ENCODE measurements at places on chromosomes 2 and 18.
A peak's percentile ranks its signal among the peaks of the same experiment; 100 is the strongest.

- peak overlapping the region; percentile 84 for H3K27ac ChIP-seq
- no peaks in the 10 kb centered on the region for H3K27me3 ChIP-seq
- peaks cover 20% of the 10 kb centered on the region for H3K4me1 ChIP-seq
- H3K4me3 ChIP-seq: peak overlapping the region; percentile 2
- no peaks in the 10 kb centered on the region for H3K36me3 ChIP-seq
- DNase-seq: peak; percentile 77
These were observed 49.7 kb downstream of the TSN start for GRCh38 chr2:121804997-121805765.

DNA sequence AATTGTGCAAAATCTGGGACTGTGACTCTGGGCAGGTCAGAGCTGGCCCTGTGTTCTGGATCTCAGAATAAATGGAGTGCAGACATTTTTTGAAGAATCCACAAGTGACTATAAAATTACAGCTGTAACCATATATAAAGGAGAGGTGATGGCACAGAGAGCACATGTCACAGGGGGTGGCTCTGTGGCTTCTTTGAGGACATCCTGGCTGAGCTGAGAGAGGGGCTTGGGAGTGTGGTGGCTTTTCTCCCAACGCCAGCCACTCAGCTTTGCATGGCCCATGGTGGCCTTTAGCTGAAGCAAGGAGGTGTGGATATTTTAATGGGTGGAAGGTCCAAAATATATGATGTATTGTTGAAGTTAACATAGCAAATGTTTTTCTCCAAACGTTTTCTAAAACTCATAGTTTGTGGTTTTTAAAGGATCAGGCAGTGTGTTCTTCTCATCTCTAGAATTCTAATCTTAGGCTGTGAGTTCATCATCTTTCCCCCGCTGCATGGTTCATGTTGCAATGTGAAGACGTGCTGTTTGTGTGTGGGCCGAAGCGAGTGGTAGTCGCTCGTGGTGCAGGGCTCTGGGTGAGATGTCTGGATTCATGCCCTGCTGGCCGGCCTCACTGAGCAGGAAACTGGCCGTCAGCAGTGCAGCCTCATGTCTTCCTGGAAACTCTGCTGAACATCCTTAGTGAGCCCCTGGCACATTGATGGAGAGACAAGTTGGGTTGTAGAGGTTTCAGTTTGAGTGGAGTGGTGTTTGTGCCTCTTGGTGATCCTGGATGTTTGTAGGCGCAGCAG lies 109.9 kb downstream of the ZNF236 start:
- H3K36me3 ChIP-seq: peaks cover 13% of the 10 kb centered on the region
- DNase-seq: no peak
- no peak overlapping the region for H3K27ac ChIP-seq
- H3K4me1 ChIP-seq: no peaks in the 10 kb centered on the region
- no peaks in the 10 kb centered on the region for H3K27me3 ChIP-seq
- no peak overlapping the region for H3K4me3 ChIP-seq

DNA sequence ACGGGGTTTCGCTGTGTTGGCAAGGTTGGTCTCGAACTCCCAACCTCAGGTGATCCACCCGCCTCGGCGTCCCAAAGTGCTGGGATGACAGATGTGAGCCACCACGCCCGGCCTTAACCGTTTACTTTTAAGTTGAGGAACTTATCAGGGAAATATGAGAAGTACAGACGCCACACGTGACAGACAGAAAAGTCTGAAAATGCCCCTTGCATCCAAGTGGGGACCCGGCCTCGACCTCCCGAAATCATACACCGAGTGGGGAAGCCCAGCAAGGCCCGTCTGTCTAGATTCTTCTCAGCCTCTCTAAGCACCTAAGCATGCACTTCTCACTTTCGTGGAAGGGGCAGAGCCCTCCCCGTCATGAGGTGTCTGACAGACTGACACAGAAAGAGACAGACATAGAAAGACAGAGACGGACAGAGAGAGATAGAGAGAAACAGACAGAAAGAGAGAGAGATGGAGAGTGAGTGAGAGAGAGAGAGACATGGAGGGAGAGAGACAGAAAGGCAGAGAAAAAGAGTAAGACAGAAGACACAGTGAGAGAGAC lies 107.3 kb upstream of the ANKRD30BL start:
- H3K36me3 ChIP-seq: no peaks in the 10 kb centered on the region
- DNase-seq: no peak
- no peak overlapping the region for H3K4me3 ChIP-seq
- no peaks in the 10 kb centered on the region for H3K27me3 ChIP-seq

DNA sequence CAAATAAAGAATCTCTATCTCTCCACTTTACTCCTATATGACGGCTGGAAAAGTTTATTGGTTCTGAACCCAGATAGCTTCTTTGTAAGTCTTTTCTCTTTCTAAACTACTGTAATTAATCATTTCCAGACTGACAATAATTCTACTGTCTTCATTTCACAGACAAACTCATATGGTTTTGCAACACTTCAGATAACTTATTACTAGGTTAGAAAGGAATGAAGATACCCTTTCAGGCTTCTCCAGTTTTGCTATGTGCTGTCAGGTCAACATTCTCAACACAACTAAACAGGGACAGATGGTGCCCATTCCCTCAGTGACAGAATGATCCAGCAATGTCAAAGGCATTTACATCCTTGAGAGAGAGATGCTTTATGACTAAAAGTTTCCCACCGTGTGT lies 198.5 kb upstream of the ITGA4 start:
- no peak for DNase-seq
- H3K4me1 ChIP-seq: no peaks in the 10 kb centered on the region
- H3K36me3 ChIP-seq: no peaks in the 10 kb centered on the region
- no peaks in the 10 kb centered on the region for H3K27me3 ChIP-seq
- H3K27ac ChIP-seq: no peak overlapping the region

GRCh38 chr2:31319406-31320175 lies 85.6 kb downstream of the EHD3 start:
- H3K36me3 ChIP-seq: no peaks in the 10 kb centered on the region
- no peak overlapping the region for H3K27ac ChIP-seq
- DNase-seq: no peak
- H3K4me3 ChIP-seq: no peak overlapping the region

DNA sequence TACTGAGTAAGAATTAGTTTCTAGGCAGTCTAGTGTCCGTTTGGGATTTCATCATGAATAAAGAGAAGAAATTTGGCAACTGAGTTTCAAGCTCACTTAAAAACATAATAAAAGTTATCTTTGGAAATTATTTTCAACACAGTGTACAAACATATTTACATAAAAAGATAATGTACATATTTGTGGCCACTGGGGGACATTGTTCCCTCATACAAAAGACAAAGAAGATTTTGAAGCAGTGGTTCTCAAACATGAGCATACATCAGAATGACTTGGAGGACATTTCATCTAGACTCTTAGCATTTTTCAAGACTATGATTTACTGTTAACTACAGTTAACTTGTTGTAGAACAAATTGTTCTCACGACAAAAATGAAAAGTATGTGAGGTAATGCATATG lies 15.7 kb upstream of the TTC21B start:
- no peaks in the 10 kb centered on the region for H3K36me3 ChIP-seq
- H3K4me3 ChIP-seq: no peak overlapping the region
- no peaks in the 10 kb centered on the region for H3K27me3 ChIP-seq
- H3K4me1 ChIP-seq: no peaks in the 10 kb centered on the region
- DNase-seq: no peak

GRCh38 chr2:180334514-180334913 lies 327.4 kb upstream of the CWC22 start:
- no peaks in the 10 kb centered on the region for H3K36me3 ChIP-seq
- no peak overlapping the region for H3K27ac ChIP-seq
- DNase-seq: no peak

DNA sequence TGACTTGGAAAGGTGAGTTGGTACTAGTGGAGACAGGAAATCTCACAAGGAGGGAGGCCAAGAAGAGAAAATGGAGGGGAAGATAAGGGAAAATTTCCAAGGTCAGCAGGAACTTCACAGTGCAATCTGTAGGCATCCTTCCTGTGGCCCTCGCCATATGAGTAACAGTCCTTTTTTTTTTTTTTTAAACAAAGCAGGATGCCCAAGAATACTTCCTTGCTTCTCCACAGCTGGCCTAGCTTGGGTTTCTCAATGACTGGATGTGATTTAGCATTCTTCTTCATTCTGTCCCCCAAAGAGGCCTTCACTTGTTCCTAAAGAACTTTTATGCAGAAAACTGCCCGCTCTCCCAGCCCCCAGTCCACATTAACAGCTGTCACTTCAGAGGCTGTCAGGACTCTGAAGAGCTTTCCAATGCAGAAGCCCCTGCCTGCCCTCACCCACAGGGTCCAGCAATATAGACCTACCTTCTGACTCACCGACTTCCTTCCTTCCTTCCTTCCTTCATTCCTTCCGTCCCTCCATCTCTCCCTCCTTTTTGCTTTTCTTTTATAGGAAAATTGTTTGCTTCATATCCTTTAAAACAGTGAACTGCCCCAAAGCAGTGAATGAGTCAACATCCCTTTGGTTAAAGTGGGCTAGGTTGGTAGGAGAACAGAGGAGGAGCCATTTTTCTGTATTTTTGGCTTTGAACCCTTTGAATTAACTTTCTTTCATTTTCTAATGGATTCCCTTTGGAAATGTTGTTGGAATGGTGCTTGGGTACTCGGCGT lies 172.0 kb downstream of the MGAT5 start:
- no peaks in the 10 kb centered on the region for H3K36me3 ChIP-seq
- DNase-seq: no peak
- no peak overlapping the region for H3K27ac ChIP-seq

DNA sequence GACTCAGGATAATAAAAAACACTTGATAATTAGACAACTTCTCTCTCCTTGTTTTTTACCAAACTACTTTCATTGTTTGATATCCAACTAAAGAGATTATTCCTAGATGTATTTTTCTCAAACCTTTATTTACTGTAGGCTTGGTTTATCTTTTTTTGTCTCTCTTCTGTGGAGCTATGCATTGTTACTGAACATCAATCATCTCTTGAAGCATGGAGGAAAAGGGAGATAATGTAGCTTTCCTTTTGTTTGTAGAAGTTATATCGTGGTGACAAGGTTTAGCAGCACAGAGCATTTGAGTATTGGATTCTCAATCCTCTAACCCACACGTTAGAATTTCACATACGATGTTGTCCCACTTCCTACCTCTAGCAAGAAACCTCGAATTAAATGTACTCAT lies 41.7 kb downstream of the SMCHD1 start:
- no peak overlapping the region for H3K4me3 ChIP-seq
- no peaks in the 10 kb centered on the region for H3K27me3 ChIP-seq
- no peak for DNase-seq
- H3K4me1 ChIP-seq: no peaks in the 10 kb centered on the region
- no peaks in the 10 kb centered on the region for H3K36me3 ChIP-seq
- H3K27ac ChIP-seq: no peak overlapping the region

DNA sequence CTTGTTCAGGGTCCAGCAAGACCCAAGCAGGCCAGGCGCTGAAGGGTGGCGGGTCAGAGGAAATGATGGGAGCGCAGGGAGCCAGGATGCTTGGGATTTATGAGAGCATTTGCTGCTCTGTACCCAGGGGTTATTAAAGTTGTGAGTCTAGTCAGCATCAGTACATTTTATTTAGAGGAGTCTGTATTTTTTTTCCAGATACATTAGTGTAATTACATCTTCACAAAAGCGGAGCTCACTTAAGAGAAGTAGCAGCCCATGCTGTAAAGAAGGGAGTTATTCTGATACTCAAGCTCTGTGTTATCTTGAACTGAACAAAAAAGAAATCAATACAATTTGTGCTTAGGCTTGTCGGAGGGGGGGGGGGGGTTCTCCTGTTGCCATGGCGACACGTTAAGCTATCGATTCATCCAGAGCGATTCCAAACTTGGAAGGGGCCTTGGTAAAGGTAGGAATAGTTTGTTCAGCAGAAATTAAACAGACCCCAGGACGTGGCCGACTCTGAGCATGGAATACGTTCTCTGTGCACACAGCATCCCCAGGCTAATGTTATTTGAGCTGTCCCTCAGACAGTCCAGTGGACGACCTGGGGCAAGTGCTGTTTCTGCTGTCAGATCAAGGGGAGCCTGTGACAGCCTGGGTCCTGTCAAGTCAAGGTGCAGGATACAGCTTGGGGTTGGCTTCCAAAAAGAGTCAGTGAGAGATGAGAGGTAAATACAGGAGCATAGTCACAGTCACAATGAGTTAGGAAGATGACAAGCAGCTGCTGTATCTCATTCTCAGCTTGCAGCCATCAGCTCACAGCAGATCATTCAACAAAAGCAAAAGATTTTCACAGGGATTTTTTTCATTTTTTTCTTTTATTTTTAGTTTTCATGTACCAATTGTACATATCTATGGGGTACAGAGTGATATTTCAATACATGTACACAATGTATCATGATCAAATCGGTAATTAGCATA lies 387.6 kb downstream of the DCDC2C start:
- no peak for DNase-seq
- no peaks in the 10 kb centered on the region for H3K27me3 ChIP-seq
- H3K27ac ChIP-seq: no peak overlapping the region
- no peaks in the 10 kb centered on the region for H3K36me3 ChIP-seq

- DNase-seq: no peak
- no peaks in the 10 kb centered on the region for H3K4me1 ChIP-seq
- no peak overlapping the region for H3K4me3 ChIP-seq
- no peaks in the 10 kb centered on the region for H3K36me3 ChIP-seq
- H3K27me3 ChIP-seq: no peaks in the 10 kb centered on the region
- H3K27ac ChIP-seq: no peak overlapping the region
These were observed 107.4 kb downstream of the OSBPL6 start for GRCh38 chr2:178301649-178302238.

GRCh38 chr18:76564655-76565237 lies 69.7 kb upstream of the ZNF516 start:
- 0 out of 2 replicates have a peak overlapping the region, but pooled peaks have one; percentile 5 for H3K27ac ChIP-seq
- no peaks in the 10 kb centered on the region for H3K36me3 ChIP-seq
- no peak for DNase-seq
- H3K27me3 ChIP-seq: no peaks in the 10 kb centered on the region

DNA sequence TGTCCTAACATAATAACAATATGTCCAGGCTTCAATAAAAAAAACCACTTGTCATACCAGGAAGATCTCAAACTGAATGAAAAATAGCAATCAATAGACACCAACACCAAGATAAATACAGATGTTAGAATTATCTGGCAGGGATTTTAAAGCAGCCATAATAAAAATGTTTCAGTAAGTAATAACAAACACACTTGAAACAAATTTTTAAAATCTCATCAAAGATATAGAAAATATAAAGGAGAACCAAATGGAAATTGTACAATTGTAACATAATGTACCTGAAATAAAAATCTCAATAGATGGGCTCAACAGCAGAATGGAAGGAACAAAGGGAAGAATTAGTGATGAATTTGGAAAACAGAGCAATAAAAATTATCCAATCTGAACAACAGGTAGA lies 128.1 kb downstream of the LYPD6 start:
- H3K27me3 ChIP-seq: no peaks in the 10 kb centered on the region
- no peak for DNase-seq
- no peak overlapping the region for H3K4me3 ChIP-seq

GRCh38 chr2:101960819-101961337 lies 30.9 kb upstream of the IL1R2 start:
- H3K27ac ChIP-seq: no peak overlapping the region
- H3K4me3 ChIP-seq: no peak overlapping the region
- H3K4me1 ChIP-seq: no peaks in the 10 kb centered on the region
- H3K27me3 ChIP-seq: no peaks in the 10 kb centered on the region
- H3K36me3 ChIP-seq: no peaks in the 10 kb centered on the region
- DNase-seq: no peak

All from GM23338 (cell line).